Cerebellum (tissue), 4 donors: ENCODE measurements at places on chromosomes 2 and 18.

DNA sequence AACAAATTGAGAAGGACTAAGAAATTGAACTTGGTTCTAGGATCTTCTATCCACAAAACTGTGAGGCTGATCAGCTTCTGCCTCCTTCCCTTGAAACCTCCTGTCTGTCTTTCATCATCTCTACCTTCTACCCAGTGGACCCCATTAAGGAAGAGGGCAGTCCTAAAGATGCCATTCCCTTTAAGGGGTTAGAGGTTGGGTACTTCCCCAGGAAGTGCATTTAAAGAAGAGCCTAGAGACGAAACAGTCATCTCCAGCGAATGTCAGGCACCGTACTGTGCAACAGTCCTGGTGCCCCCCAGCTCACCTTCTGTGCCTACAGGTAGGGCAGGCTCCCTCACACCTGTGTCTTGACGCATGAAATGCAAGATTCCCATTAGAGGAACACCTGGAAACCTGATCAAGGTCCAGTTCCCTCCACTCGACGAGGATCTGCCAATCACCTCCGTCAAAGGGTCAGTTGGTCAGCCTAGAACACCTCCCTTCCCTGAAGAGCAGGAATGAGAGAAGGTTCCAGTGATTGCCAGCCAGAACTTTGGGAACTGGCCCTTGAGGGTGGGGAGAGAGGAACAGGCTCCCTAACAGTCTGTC, 20.9 kb downstream of the LOXHD1 start:
- no peak for DNase-seq

- DNase-seq: no peak
These were observed 24.9 kb downstream of the PECR start for GRCh38 chr2:216056739-216057138.

- DNase-seq: no peak
These were observed 156.4 kb downstream of the BABAM2 start for GRCh38 chr2:28046921-28047320.

GRCh38 chr2:20625491-20626391, 25.2 kb downstream of the HS1BP3 start:
- no peak for DNase-seq

- DNase-seq: no peak
These were observed 203.7 kb upstream of the ITGA4 start for GRCh38 chr2:181253438-181253837.
